A172 (cell line): ENCODE measurements at places on chromosomes 12 and 14. TPM values are rescaled to one million over a fixed set of nuclear protein-coding genes. Genes with fewer than 3 reads are reported as not detected.

The WNT5B gene
- total RNA-seq = 10.1 and 10.3 TPM in 2 replicates

The BDKRB1 gene
- total RNA-seq = 3.6 and 6.1 TPM in 2 replicates

The DDN gene
- total RNA-seq = 0.03 and 0.19 TPM in 2 replicates

The TMCC3 gene
- 0.05 and 0.12 TPM in 2 replicates for total RNA-seq

The NUP107 gene
- total RNA-seq = 62.9 and 98.5 TPM in 2 replicates

The KRT74 gene
- total RNA-seq = 0.43 TPM in 1 of 2 replicates, not detected in the other

The NTN4 gene
- total RNA-seq = 9.9 and 14.1 TPM in 2 replicates

The CISTR gene
- not detected in 2 replicates for total RNA-seq

The FSCB gene
- not detected in 2 replicates for total RNA-seq

The ZBTB39 gene
- total RNA-seq = 3.7 and 4.7 TPM in 2 replicates

The CMA1 gene
- total RNA-seq = not detected in 2 replicates

The IGF1 gene
- total RNA-seq = 0.02 TPM in 1 of 2 replicates, not detected in the other

The GPR135 gene
- 1.5 TPM in 2 replicates for total RNA-seq

The VWF gene
- 0.31 and 0.36 TPM in 2 replicates for total RNA-seq

The DNAH10 gene
- total RNA-seq = 0.09 and 1.1 TPM in 2 replicates

The ETFBKMT gene
- 2.6 and 3.4 TPM in 2 replicates for total RNA-seq

The MANSC1 gene
- 0.55 and 1.1 TPM in 2 replicates for total RNA-seq

The G2E3 gene
- 18.9 and 43.8 TPM in 2 replicates for total RNA-seq

The SLC11A2 gene
- total RNA-seq = 41.3 and 51.6 TPM in 2 replicates

The PLEKHG7 gene
- not detected in 2 replicates for total RNA-seq

The ACSS3 gene
- total RNA-seq = not detected in 2 replicates

The AQP5 gene
- 0.07 TPM in 1 of 2 replicates, not detected in the other for total RNA-seq

The FAR2 gene
- 6.6 and 13.9 TPM in 2 replicates for total RNA-seq

The GPR84 gene
- not detected in 2 replicates for total RNA-seq

The CARMIL3 gene
- 0.02 and 0.05 TPM in 2 replicates for total RNA-seq

The RERG gene
- total RNA-seq = not detected in 2 replicates

The GSC gene
- not detected in 2 replicates for total RNA-seq

The B4GALNT3 gene
- 1.9 and 2.5 TPM in 2 replicates for total RNA-seq

The TDP1 gene
- total RNA-seq = 45.9 and 50.6 TPM in 2 replicates

The ADAM21 gene
- 0.17 and 0.41 TPM in 2 replicates for total RNA-seq

The ARHGAP9 gene
- 0.43 and 0.79 TPM in 2 replicates for total RNA-seq

The OLR1 gene
- 26.5 and 27.9 TPM in 2 replicates for total RNA-seq

The EGLN3 gene
- total RNA-seq = 1.5 TPM in 2 replicates

The FAM186B gene
- 0.05 and 0.55 TPM in 2 replicates for total RNA-seq

The TUNAR gene
- not detected in 2 replicates for total RNA-seq
